ENCODE measurements at places on chromosomes 7 and 10.

GRCh38 chr7:105218939-105219770 lies 169.6 kb downstream of the SRPK2 start:
- DNase-seq: no peak

DNA sequence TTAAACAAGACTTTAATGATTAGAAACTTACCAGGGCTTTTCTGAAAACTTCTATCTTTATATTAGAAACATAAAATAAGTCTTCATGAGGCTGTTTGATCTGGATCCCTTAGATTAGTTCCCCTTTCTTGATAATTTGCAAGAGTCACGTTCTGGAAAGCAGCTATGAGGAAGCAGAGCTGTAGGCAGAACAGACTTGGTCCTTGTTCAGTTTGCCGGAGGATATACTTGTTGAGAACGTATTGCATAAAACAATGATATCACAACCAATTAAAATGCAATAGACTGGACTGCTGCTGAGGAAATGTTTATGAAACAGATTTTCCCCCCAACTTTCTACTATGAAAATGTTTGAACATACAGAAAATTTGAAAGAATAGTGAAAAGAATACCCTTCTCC lies 2.8 kb downstream of the SAMD9L start:
- DNase-seq: no peak

DNA sequence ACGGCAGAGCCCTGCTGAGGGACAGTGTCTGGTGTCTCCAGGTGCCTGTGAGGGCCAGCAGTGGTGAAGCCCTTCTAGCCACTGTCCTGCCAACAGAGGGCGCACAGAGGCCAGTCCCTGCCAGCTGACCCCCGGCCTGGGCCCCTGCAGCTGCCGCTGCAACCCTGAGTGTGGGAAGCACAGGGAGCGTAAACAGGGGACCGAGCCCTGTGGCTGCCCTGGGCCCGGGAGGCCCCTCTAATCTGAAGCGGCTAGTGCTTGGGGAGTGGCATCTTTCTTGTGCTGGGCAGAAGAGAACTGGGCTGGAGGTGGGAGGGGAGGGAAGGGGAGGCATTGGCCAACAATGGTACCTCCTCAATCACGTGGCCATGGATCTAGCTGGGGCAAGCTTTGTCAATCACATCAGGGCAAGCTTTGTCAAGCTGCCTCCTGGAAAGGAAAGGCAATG lies 34.6 kb downstream of the TRIM8 start:
- no peak for DNase-seq

DNA sequence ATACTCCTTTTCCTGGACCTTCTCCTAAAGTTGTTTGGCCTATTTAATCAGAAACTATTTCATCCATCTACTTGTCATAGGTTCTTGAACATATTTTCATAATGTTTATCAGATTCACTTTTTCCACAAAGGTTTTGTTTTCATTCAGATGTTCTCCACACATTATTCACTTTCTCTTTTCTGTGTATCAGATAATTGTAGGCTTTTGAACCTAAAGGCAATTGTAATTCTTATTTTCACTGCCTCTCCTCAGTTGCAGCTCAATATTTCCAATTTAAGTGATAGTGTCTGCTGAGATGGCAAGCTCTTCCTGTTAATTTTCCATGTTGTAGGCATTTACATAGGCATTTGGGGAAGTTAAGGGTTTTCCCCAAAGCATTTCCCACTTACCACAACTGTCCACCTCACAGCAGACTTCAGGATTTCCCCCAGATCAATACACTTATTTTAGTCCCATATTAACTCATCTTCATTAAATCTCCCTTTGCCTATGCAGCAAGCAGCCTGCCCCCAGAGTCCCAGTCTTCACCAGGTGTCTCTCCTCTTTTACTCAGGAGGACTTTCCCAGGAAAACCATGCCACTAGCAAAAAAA lies 12.3 kb upstream of the IKZF1 start:
- DNase-seq: no peak

- no peak for DNase-seq
Measured at GRCh38 chr7:51689547-51689946, 372.9 kb upstream of the COBL start.

GRCh38 chr7:2066251-2066919 lies 166.4 kb downstream of the MAD1L1 start:
- DNase-seq: no peak

- no peak for DNase-seq
Measured at GRCh38 chr7:22486597-22486996, 13.4 kb downstream of the STEAP1B start.

GRCh38 chr10:34780818-34781380 lies 34.2 kb downstream of the PARD3 start:
- peak; percentile 62 for DNase-seq

DNA sequence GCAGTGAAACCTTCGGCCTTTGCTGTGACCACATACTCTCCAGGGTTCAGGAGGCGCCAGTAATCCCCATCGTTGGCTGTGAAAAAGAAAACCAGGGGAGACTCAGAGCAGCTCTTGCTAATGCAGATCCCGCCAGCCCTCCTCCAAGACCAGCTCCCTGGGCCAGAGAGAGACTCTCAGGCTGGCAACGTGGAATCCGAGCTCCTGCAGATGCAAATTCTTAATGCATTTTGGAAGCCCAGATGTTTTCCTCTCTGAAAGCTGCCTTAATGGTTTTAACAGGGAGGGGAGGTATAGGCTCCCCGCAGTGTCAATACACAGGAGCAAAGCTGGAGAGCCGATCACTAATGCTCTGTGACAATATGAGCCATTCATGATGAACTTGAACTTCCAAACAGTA lies 80.8 kb downstream of the GPR26 start:
- DNase-seq: no peak

GRCh38 chr7:94781236-94781635 lies 125.3 kb upstream of the SGCE start:
- no peak for DNase-seq

DNA sequence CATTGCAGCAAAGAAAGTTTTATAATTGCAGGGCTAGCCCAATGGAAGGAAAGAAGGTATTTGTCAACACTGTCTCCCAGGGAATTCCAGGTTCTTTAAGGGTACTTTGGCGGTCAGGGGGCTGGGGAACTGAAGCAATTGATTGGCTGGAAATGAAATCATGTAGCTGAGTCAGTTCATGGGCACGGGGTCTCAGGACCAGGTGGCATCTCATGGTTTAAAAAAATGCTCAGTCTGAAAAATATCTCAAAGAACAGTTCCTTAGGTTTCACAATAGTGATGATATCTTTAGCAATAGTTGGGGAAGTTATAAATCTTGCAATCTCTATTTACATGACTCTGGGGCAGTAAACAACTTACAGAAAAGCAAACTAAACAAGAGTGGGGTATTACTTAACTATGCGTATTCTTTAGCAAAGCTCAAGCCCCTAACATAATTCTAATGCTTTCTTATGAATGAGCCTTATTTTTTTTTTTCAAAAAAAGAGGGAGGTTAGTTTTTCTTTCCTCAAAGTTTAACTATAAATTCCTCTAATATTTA lies 376.9 kb upstream of the NRG3 start:
- DNase-seq: no peak

DNA sequence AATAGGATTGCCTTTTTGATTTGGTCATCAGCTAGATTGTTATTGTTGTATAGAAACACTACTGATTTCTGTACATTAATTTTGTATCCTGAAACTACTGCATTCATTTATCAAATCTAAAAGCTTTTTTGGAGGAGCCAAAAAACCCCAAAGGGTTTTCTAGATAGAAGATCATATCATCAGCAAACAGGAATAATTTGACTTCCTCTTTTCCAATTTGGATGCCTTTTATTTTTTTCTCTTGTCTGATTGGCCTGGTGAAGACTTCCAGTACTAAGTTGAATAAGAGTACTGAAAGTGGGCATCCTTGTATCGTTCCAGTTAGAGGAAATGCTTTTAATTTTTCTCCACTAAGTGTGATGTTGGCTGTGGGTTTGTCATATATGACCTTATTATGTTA lies 10.6 kb upstream of the ENTPD7 start:
- no peak for DNase-seq

- no peak for DNase-seq
Measured at GRCh38 chr7:47366211-47366610, 215.7 kb downstream of the TNS3 start.

DNA sequence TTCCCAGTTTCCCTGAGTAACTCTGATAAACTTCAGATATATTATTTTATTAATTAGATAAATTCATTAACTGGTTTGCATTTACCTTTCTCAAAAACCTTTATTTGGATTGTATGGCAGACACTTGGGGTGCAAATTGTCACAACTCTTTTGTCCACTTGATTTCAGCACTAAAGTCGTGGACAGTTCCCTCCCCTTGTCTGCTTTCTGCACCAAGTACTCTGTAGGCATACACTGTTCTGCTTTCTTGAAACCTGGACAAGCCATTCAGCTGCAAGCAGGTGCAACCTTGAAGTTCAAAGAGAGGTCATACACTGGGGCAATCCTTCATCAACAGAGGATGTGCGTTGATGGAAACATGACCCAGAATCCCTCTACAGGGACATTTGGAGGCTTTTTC lies 162.9 kb downstream of the ARL5B start:
- no peak for DNase-seq

- no peak for DNase-seq
Measured at GRCh38 chr7:156198277-156198676, 386.0 kb upstream of the SHH start.

- no peak for DNase-seq
Measured at GRCh38 chr10:34775044-34775637, 40.0 kb downstream of the PARD3 start.

DNA sequence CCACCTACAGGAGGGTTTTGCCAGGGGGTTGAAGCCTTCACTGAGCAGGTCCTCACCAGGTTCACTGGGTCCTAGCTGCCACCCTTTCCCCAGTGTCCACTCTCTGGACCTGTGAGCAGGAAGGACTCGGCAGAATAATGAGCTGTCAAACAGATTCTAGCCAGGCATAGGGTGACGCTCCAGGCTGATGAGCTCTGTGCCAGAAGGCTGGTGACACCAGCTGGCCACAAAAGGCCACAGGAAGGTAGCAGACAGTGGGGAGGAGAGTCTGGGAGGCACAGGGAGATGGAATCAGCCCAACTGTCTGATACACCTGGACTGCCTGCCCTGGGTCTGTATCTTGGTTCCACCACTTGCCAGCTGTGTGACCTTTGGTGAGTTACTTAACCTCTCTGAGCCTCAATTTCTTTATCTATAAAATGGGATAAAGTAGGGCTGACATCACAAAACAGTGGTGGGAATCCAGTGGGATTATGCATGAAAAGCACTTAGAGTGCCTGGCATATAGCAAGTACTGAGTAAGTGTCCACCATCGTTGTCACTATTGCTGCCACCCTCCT lies 26.7 kb upstream of the NDST2 start:
- DNase-seq: no peak

GRCh38 chr7:70700941-70701425 lies 431.0 kb upstream of the GALNT17 start:
- DNase-seq: no peak

DNA sequence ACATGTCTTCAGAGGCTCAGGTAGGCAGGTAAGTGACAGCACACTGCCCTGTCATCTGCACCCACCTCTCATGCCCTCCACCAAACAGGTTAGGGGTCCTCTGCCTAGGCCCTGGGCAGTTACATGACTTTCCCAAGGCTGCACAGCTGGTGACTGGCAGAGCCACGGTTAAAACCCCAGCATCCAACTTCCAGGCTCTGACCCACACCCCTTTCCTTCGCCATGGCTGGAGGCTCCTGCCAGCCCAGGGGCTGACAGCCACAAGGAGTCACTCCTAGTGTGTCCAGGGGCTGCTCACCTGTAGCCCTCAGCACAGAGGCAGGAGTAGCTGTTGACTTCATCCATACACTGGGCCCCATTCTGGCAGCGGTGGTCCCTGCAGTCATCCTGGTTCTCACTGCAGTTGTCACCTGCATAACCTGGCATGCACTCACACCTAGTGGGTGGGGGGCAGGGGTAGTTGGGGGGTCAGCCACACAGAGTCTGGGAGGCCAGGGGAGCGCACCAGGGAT lies 175.0 kb downstream of the SLIT1 start:
- no peak for DNase-seq

GRCh38 chr10:45463244-45464116 lies 89.5 kb downstream of the ALOX5 start:
- DNase-seq: no peak

DNA sequence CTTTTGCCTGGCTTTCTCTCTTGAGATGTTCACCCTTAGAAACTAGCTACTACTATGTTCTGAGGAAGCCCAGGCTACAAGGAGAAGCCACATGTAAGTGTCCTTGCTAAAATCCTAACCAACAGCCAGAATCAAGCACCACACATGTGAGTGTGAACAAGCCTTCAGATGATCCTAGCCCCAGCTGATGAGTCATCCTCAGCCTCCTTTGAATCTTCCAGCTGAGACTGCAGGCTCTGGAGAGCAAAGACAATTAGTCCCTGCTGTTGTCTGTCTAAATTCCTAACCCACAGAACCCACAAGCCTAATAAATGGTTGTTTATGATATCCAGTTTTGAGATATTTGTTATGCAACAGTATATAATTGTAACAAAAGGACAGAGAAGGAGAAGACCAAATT lies 92.8 kb upstream of the TAC1 start:
- no peak for DNase-seq

GRCh38 chr10:11716686-11717085 lies 25.5 kb upstream of the ECHDC3 start:
- DNase-seq: no peak

- DNase-seq: no peak
Measured at GRCh38 chr7:116230191-116231005, 20.1 kb downstream of the TES start.

DNA sequence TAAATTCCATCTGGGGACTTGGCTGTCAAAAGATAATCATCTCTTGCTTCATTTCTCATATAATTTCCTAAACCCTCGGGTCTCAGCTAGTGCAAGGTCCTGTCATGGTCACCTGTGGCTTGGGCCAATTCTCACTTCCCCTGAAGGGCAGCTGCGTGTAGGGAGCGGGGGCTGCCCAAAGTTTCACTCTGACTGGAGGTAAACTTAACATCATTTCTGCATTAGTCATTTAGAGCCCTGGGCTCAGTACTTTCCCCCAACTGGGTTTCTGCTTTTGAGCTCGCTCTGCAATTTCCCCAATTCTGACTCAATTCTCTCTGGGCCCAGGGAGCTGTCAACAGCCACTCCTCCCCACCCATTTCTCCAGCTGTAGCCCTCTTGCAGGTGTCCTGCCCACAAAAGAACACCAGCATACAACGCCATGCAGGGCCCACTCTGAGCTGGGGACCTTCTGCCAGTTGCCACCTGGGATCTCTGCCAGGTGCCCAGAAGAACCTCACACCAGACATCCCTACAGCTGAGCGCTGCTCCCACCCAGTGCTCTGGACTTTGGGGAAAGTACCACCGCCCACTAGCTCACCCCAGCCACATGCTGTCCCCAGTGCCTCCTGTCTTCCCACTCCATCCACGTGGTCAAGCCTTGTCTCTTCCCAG lies 37.9 kb downstream of the VOPP1 start:
- peak; percentile 29 for DNase-seq

DNA sequence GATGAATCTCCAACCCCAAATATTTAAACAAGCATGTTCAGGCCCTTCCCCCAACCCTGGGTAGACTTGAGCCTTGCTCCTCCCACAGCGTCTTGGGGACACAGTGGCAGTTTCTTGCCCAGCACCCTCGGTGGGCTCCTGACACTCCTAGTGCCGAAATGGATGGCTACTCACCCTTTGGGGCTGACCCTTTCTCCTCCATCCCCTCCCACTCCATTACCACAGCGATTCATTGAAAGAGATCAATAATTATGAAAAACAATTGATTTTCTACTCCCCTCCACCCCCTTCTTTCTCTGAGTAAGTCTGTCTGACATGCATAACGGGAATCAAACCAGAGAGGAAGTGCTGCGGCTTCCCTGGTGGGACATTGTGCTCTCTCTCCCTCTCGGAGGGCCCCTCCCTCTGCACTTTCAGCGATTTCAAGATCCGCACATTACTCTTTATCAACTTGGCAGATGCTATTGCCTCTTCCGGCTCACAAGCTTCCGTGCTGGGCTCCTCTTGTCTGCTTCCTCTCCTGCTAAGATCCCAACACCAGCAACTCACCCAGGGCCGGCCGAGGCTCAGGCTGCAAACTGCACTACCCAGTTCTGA lies 79.0 kb upstream of the PLXNA4 start:
- peak; percentile 46 for DNase-seq

Measured in skeletal muscle cell (primary cell).